SHP77 treated with DMSO at 0.1 percent for 48 hours (cell line): ENCODE measurements at places on chromosomes 4 and X.
A peak's percentile ranks its signal among the peaks of the same experiment; 100 is the strongest.

DNA sequence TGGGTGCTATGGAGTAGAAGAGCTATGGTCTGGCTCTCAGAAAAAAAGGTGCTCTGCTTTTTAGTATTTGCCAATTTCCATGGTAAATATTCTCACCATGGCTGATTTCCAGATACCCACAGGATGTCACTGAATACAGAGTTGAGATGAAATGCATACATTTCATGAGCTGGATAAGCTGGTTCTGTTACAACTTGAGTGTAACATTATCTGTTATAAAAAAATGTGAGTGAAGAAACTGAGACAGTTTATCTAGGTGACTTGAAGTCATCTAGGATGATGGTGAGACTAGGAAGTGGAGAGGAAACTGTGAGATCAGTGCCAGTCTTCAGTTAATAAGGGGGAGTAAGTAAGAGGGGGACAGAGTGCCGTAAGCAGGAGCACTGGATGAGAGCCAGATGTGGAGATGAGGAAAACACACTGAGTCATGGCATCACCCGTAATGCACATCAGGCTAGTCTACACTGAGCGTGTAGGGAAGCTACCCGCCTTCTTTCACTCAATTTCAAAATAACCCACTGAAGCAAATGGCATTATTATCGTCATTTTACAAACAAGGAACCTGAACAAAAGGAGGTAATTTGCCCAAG lies 5.0 kb downstream of the HPSE start:
- DNase-seq, result no peak

DNA sequence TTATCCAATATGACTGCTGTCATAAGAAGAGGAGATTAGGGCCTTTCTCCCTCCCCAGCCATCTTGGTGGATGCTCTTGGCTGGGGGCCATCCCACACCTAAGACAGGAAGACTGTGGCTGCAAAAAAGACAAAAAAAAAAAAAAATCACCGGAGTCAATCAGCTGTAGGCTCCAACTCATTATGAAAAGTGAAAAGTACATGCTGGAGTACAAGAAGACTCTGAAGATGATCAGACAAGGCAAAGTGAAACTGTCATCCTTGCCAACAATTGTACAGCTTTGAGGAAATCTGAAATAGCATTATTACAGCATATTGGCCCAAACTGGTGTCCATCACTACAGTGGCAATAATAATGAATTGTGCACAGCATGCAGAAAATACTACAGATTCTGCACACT lies 5.2 kb downstream of the EGFL6 start:
- DNase-seq, result no peak

GRCh38 chrX:100090931-100091330 lies 319.1 kb downstream of the PCDH19 start:
- no peak for DNase-seq

- no peak for DNase-seq
Measured at GRCh38 chrX:55582447-55582846, 40.8 kb upstream of the FOXR2 start.

GRCh38 chrX:39705290-39705689 lies 392.5 kb downstream of the BCOR start:
- peak; percentile 5 for DNase-seq

DNA sequence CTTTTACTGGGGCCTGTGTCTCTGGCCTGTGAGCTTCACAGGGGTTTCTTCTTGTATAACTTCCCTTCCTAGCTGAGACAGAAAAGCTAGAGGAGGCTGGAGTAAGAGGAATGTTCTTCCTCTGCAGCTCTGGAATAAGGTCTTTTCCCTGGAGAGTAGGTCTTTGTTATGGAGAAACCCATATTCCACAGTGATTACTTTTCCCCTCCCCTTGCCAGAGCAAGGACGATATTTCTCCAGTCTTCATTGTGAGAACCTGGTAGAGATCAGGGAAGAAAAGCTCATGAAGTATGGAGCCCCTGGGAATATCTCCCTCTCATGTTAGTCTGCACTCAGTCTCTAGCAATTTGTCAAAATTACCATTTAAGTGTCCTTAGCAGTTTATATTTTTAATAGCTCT lies 18.7 kb upstream of the GLRB start:
- no peak for DNase-seq

DNA sequence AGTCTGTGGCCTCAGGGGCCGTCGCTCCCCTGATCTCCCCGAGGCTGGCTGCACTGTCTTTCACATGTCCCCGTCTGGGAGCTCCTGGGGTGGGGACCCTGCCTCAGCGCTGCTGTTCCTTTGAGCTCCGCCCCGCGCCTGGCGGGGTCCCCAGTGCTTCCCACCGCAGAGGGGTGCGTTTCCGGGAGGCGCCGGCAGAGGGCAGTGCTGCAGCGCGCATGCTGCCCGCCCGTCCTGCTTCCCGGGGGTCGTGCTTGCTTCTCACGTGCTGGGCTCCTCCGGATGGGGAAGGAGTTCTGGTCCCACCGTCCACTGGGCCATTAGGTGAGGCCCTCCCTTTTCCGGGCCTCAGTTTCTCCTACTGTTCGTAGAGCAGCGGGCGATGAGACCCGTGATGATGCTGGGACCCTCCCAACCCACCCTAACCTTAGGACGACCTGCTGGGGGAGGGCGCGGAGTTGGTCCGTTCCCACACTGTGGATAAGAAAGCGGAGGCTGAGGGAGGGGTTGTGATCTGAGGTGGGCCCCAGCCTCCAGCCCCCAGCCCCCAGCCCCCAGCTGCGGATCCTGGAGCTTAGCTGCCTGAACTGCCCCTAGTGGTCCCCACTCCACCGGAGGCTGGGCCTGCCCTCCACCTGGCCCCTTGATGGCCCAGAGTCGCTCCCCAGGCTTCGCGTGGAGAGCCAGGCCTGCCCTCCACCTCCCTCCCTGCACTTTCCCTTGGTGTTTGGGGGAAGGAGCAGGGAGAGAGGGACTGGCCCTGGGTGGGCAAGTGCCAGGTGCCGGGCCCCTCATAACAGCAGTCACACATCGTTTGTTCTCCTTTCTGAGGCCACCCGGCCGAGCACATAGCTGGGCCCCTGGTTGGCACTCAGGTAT lies 15.3 kb downstream of the CPZ start:
- DNase-seq, result no peak

DNA sequence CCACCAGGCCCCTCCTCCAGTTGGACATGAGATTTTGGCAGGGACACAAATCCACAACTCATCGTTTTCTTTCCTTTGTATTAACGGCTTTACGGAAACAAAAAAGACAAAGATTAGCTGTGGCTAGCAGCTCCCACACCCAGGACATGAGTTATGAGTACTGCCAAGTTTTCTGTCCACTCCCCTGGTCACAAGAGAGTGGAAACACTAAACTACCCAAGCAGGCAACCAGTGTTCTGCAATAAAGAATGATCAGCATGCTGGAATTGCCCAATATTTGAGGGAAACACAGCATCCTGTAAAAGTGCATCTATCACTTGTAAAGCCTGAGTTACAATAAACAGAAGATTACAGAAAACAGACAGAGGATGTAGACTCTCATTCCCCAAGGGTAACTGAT lies 358.4 kb downstream of the NLGN4X start:
- no peak for DNase-seq

DNA sequence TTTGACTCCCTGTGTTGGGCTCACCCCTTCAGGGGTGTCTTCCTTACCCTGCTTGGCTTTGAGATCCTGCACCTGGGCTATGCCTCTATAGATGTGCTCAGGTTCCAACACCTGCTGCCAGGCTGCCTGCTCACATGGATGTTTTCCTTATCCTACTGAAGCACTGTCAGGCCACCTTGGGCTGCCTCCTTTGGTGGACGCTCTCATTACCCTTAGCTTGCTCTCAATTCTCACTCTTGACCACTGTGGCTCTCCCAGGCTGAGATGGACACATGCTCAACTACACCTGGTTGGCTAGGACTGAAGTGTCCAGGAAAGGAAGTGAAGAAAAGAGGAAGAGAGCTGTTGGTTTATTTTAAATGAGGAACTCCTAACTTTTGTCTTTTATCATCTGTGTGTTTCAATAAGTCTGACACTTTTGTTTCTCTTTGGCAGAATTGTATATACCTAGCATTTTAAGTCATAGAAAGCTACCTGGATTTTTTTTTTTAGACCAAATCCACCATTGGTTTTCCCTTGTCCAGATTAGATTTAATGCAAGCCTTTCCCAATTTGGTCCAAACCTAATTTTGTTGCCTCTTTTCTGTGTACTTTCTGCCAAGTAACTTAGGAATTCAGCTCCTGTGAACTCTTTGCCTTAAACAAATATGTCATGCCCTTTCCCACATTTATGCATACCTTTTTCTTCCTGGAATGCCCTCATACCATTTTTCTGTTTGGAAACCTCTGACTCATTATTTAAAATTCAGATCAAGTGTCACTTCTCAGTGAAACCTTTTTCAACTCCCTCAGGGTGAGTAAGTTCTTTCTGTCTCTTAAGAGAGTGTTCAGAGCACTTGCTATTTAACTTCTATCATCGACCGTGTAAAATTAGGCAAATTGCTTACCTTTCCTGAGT lies 175.8 kb downstream of the GC start:
- no peak for DNase-seq

DNA sequence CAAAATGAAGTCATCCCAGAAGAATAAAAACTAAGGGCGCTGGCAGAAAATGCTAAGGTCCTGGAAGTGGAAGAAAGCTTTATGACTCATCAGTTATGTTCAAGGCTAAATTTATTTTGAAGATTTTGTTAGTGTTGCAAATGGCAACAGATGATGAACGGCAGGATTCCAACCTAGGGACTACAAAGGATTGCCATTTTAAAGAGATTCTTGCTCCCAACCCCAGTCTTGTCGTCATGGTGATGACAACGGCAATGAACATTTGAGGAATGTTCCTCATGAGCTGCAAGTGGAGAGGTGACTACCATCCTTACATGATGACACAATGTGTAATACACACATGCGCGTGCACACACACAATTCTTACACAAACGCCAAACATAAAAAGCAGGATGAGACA lies 54.4 kb upstream of the FTHL17 start:
- DNase-seq, result no peak
